ENCODE measurements at places on chromosomes 6 and 20.
A peak's percentile ranks its signal among the peaks of the same experiment; 100 is the strongest.

GRCh38 chr20:31494131-31494530, 19.0 kb downstream of the REM1 start:
- DNase-seq: peak; percentile 35

GRCh38 chr20:45902199-45902701, 9.7 kb downstream of the PLTP start:
- DNase-seq: no peak

DNA sequence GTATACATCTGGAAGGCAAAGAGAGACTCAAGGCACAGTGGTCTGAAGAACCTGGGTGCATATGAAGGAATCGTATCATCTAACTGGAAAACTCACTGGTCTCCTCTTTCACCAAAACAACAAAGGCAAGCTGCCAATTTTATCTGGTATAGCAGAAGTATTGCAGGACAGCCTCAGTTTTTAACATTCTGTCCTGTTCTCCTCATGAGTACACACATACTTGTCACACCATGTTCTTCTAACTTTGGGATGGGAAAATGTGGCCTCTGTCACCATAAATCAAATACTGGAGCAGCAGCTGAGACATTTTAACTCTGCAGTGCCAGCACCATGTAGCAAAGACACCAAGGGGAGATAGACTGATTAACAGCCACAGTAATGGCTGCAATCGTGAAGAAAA, 199.1 kb upstream of the CNR1 start:
- DNase-seq: no peak

DNA sequence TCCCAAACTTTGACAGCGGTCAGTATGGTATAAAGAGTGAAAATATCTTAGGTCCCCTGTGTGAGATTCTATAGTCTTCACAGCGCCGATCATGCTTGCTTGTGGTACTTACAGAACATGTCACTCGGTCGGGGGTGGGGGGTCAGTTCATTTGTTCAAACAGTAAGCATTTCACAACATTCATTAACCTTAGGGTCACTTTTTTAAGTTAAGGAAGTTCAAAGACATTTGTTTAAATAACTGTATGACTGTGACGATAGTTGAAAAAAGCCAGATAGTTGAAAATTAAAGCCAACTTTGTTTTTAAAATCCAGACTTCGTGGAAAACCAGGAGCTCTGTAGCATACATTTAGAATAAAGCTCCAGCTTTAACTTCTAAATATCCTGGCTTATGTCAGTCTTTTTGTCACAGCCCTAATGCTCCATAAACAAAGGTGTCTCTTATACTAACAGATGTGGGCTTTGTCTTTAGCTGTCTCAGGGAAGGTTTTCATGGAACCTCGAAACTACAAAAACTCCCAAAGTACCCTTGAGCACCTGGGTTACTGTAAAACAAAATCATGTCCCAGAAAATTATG, 57.9 kb upstream of the PHACTR2 start:
- DNase-seq: no peak

DNA sequence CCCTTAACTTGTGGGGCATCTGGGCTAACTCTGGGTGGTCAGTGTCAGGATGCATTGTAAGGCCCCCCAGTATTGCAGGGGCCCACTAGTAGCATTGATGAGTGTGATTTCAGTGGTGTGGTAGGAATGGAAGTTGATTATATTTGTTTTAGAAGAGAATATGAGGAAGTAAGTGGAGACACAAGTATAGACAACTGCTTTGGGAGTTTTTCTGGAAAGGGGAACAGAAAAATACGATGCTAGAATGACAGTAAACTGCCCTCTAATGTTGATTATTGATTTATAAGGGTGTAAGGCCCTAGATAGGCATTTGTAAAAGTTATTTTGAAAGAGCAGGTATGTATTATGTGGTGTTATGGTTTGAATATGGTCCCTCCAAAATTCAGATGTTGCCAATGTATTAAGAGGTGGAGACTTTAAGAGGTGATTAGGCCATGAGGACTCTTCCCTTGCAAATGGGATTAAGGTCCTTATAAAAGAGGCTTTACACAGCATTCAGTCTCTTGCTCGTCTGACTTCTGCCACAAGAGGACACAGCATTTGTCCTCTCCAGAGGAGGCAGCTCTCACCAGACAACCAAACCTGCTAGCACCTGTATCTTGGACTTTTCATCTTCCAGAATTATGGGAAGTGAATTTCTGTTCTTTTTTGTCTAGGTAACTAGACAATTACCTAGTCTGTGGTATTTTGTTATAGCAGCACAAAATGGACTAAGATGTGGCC, 135.9 kb upstream of the DTNBP1 start:
- DNase-seq: no peak

DNA sequence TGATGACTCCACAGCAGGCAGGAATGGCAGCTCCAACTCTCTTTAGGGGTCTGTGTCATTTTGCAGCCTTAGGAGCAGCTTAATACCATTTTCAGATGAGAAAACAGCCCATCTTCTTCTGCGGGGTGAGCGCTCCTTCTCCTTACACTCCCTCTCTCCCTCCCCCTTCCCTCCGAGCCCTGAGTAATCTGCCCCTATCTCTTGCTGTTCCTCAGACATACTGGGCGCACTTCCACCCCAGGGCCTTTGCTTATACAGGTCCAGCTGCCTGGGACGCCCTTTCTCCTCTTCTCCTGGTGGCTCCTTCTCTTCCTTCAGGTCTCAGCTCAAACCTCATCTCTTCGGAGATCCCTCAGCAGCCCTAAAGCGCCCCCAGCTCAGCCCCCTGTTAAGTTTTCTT, 54.8 kb downstream of the SNAI1 start:
- DNase-seq: no peak

- no peak for DNase-seq
Observed at GRCh38 chr20:40848096-40848495, 159.1 kb upstream of the MAFB start.

- DNase-seq: no peak
Observed at GRCh38 chr6:100237821-100238220, 226.9 kb downstream of the SIM1 start.

- DNase-seq: no peak
Observed at GRCh38 chr6:84667252-84668213, 96.9 kb downstream of the TBX18 start.

GRCh38 chr6:41583565-41583964, 37.4 kb downstream of the FOXP4 start:
- no peak for DNase-seq

DNA sequence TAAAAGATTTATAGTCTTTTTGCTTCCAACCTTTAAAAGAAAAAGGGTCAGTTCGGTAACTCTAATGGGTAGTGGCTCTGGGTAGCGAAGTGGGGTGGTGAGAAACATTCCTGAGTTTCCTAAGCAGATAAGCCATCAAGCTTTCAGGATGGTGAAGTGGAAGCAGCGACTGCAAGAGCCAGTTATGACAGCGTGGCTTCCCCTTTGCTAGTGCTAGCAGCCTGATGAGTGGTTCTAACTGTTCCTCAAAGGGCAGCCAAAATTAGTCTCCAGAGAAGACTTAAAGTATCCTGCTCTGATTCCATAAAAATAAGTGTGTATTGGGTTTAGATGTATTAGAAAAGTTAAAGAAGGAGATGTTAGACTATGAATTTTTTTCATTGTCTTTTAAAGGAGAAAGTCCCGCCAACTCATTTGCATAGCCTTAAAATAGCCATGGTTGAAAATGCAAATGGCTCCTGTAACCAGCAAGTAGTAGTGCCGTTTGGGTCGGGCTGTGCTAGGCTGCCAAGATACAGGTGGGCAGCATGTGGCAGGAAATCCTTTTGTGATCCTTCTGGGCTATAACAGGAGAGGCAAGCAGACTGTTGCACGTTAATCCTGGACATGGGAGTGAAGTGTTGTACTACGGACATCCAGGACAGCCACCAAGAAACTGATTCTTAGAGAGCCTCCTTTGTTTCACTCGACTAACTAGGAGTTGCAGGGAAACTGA, 18.0 kb downstream of the ELOVL2 start:
- DNase-seq: no peak

DNA sequence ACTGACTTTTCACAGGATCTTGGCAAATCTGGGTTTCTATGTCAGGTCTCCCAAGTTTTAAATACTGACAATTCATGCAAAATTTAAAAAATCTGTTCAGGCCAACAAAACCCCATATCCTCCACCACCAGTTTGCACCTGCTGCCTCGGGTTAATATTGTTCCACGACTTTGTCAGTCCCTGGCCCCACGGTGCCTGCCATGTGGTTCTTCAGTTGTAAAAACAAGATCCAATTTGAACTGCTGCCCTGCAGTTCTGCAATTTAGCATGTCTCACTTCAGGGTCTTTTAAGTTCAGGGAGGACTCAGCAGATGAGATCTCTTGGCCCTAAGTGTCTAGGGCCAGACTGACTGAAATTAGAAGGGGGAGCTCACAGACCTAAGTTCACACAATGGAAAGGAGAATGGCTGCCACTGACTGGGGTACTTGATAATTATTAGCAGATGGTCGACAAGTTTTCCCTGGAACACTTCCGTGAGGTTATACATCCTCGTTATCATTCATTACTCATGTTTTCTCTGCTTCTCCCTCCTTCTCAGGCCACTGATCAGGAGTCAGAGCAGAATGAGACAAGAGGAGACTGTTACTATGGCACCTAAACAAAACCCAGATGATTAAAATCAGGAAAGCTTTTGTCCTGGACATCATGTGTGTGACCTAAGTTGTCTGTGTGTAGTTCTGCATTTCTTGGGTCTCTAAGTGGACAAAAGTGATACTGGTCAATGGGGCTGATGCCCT, 223.6 kb downstream of the KIF16B start:
- DNase-seq: peak; percentile 84

GRCh38 chr6:23713211-23713610, 412.8 kb upstream of the NRSN1 start:
- DNase-seq: no peak

DNA sequence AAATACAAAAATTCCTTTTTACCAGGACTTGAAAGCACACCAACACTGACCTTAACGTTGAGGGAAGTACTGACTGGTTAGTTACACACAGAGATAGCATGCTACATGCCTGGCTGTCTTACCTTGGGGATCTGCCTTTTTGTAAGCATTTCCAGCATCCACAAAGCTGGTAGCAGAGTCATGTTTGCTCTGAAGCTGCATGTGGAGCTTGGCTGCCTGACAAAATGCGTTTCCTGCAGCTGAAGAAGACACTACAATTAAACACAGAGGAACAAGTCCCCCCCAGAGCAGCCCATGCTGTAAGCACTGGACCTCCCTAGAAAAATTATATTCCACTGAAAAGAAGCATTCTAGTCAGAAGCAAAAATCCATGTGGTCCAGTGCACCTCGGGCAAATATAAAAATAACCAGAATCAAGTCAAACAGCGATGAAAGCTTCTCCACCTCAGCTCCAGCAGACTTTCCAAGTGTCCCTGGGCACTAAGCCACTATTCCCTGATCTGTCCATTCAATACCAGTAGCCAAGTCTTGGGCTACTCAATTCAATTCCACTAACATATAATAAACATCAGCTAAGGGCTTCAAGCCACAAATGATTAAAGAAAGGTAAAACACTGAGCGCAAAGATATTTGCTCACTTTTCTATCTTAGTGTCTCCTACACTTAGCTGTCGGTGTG, 24.2 kb downstream of the NAPB start:
- no peak for DNase-seq

GRCh38 chr6:15754035-15754705, 91.3 kb upstream of the DTNBP1 start:
- DNase-seq: peak; percentile 74

- DNase-seq: no peak
Observed at GRCh38 chr6:64121011-64121565, 485.5 kb downstream of the PHF3 start.

GRCh38 chr6:62819640-62820039, 391.6 kb upstream of the FKBP1C start:
- DNase-seq: no peak

DNA sequence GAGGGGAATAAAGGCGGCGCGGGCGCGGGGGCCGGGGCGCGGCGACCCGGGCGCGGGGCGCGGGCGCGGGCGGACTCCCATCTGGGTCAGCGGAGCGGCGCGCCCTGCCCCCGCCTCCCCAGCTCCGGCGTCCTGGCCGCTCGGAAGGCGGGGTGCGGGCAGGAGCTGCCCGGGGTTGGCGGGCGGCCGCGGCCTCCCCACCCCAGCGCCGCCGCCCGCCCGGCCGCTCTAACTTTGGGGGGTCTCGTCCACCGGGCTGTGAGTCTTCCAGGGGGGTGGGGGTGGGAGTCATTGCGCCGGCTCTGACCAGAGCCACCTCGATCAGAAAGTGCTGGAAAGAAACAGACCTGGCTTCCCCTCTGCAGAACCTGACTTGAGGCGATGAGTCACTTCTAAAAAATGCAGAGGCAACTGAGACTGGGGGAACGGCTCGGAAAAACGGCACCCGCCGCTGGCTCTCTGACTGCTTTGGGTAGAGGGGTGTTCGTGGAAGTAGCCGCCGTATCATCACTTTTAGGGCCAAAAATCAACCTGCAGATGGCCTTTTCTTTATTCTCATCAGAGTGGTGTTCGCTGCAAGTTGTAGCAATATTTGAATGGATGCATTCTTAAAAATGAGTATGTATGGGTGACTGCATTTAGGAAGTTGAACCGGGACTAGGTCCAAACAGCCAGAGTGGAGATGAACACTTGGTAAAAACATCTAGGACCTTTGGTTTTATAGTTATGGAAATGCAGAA, 667 bp downstream of the CAP2 start:
- peak; percentile 80 for DNase-seq

DNA sequence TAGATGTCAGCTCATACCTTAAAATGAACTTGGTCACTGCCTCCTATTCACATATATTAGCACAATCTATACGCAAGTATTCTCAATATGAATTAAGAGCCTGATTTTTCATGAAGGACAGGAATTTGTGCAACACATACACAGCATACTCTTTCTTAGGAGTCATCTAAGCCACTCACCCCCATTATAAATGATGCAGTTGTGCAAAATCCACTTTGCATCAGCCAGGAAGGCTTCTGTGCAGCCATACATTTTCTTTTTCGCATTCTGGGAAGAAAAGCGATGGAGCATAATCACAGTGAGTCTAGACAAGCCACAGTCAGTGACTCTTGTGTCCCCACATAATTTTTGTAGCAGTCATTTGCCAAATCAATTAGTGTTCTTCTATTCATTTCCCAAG, 66.5 kb downstream of the ZMYND8 start:
- DNase-seq: no peak

DNA sequence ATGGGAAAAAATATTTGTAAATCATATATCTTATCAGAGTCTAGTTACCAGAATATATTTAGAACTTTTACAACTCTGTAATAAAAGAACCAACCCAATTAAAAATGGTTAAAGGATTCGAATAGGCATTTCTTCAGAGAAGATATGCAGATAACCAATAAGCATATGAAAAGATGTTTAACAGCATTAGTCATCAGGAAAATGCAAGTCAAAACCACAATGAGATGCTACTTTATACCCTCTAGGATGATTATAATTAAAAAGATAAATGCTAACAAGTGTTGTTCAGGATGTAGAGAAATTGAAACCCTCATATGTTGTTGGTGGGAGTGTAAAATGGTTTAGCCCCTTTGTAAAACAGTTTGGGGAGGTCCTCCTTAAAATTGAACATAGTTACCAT, 94.1 kb downstream of the LRRC1 start:
- no peak for DNase-seq

GRCh38 chr6:17429383-17430061, 36.1 kb downstream of the CAP2 start:
- no peak for DNase-seq

DNA sequence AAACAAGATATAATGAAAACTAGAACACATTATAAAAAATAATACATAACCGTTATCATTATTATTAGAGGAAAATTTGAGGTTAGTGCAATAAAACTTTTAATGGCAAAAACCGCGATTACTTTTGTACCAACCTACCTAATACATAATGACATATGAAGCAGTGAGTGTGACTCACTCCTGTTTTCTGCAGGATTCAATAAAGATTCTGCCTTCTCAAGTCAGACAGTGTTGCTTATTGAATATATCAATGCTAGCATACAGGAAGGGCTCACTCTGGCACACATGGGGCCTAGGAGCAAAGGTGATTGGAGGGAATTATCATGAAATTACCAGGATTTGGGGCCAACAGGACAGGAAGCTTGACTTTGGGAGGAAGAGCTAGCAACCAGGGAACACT, 230.8 kb upstream of the CEP162 start:
- no peak for DNase-seq

All from RCC 7860 (cell line).